Left cardiac atrium (tissue), 4 donors: ENCODE measurements at places on chromosomes 7 and 10. TPM values are rescaled to one million over a fixed set of nuclear protein-coding genes. Genes with fewer than 3 reads are reported as not detected.

The NPSR1 gene
- total RNA-seq = not detected

The RARRES2 gene
- total RNA-seq = 178 TPM

The ACSL5 gene
- total RNA-seq = 14.4 TPM

The ZNF425 gene
- 0.79 TPM for total RNA-seq

The ABCB1 gene
- total RNA-seq = 5.9 TPM

The MGMT gene
- 10.1 TPM for total RNA-seq

The GPR146 gene
- total RNA-seq = 9.0 TPM

The PLXNA4 gene
- total RNA-seq = 30.1 TPM

DNA sequence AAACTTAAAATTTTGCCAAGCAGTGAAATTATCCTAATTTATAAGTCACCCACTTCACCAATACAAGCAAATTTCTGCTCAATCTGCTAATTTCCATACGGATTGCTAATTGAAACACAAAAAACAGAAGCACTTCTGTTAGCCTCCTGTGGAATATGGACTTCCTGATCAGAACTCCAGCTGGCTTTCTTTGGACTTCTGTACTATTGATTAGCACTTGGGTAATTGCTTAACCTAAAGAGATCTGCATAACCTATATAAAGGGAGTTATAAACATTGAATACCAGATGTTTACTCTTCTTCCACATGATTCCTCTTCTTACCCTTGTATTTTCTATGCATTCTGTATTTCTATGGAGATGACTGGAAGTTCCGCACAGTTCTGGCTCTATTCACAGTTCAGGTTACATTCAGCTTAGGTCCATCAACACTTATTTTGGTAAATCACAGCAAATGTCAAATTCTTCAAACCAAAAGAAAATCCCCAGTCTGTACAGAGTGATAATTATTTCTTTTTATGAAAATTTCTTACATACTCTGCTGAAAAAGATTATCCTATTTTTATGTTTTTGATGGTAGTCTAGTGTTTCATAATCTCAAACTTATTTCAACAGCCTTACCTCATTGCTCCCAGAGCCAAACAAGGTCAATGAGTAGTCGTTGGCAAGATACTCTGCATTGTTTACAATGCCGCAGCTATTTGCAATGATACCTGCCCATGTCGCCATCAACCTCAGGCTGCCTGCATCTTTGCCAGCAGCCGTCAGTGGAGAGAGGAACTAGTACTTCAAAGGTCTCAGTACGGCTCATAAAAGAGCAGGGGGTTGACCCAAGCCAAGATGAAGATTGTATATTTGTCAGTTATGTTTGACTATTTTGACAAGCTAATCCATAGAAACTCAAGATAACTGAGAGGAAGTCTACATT is 225.6 kb downstream of the AHR start:
- DNase-seq = no peak

DNA sequence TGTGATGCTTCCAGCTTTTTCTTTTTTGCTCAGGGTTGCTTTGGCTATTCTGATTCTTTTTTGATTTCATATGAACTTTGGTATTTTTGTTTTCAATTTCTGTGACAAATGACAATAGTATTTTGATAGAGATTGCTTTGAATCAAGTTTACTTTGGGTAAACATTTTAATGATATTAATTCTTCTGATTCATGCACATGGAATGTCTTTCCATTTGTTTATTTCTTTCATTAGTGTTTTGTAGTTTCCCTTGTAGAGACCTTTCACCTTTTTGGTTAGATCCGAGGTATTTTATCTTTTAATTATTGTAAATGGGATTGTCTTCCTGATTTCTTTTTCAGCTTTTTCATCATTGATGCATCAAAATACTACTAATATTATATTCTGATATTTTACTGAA is 93.2 kb downstream of the LANCL2 start:
- no peak for DNase-seq

DNA sequence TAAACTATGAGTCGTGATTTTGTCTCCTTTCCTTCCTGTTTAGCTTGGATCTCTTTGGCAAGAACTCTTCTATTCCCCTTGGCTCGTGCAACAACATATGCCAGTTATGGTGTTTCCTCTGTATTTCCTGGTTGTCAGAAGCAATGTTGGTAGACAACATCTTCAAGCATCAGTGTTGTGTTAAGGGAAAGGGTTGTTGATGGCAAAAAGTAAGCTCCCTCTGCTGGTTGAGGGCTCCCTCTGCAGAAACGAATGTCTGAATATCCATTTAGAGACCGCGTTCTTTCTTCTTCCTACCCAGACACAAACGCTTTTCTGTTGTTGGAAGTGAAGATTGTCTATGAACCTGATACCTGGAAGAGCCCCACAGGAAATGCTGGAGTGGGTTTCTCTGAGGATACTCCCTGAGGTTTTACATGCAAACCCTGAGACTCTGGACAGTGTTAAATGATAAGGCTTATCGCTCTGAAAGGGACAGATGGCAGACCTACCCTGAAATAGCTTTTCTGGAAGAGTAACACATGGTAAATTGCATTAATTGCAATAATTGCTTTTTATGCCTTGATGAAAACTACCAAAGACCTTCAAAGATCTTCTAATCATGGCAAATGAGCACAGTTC is 23.5 kb upstream of the C1QL3 start:
- no peak for DNase-seq

DNA sequence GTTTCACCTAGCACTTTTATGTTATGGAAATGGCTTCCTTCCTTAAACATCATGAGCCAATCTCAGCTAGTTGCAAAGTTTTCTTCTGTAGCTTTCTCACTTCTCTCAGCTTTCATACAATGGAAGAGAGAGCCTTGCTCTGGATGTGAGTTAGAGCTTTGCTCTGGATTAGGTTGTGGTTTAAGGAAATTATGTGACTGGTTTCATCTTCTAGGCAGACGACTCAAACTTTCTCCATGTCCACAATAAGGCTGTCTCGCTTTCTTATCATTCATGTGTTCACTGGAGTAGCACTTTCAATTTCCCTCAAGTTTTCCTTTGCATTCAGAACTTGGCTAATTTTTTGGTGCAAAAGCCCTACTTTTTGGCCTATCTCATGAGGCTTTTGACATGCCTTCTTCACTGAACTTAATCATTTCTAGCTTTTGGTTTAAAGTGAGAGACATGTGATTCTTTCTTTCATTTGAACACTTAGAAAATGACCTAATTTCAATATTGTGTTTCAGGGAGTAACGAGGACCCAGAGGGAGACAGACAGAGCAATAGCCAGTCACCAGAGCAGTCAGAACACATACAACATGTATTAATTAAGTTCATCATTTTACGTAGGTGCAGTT is 49.8 kb downstream of the CNOT4 start:
- DNase-seq = no peak

GRCh38 chr10:944034-944831 is 12.7 kb upstream of the LARP4B start:
- DNase-seq = peak; percentile 77

DNA sequence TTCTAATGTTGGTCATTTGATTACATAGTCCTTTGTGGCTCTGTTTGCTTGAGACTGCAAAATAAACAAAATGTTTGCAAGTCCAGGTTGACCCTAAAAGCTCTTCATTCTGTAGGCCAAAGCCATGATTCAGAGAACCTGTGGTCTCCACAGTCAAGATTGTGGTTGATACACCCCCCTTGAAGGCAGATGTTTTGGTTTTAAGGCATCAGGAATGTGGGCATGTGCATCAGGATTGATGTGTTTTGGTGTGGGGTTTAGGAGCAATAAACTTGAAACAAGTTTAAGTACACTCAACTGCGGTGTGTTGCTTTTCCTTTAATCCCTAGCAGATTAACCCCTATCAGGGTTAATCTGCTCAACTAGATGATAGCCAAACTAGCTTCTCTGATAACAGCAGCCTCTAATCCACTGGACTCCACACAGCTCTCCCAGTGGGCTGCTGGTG is 379.1 kb upstream of the GALNT17 start:
- DNase-seq = no peak

DNA sequence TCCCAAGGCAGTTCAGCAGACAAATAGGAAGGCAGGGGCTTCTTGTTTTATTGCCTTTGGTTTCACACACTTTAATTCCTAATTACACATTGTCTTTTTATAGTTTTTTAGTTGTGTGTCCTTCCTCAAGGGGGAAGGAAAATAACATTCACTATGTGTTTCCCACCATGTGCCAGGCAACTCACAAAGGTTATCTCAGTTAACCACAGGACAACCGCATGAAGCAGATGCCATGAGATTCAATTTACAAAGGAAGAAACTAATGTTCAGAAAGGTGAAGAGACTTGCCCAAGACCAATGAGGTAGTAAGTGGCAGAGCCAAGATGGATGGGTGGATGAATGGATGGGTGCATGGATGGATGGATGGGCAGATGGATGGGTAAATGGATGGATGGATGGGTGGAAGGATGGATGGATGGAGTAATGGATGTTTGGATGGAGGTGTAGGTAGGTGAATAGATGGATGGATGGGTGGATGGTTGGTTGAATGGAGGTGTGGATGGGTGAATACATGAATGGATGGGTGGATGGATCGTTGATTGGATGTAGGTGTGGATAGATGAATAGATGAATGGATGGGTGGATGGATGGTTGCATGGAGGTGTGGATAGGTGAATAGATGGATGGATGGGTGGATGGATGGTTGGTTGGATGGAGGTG is 77.9 kb downstream of the ARHGAP22 start:
- DNase-seq = no peak

GRCh38 chr10:88411772-88412349 is 171.3 kb downstream of the RNLS start:
- DNase-seq = no peak

GRCh38 chr7:112370436-112370835 is 79.8 kb upstream of the IFRD1 start:
- DNase-seq = no peak

DNA sequence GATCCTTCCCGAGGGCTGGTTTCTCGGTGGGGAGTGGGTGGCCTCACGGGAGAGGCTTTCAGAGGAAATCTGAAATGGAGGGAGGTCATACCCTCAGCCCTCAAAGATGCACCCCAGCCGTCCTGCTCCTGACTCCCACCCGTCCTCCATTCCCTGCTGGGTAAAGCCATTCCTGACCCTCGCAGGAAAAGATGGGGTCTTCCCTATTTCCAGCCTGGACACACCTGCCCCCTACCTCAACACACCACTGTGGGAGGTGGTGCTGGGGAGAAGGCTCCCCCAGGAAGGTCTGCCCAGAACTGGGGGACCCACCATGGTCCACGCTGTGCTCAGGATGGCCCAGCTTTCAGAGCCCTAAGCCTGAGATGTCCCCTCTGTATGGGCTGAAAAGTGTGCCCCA is 86.9 kb downstream of the CHST15 start:
- no peak for DNase-seq

GRCh38 chr7:26603631-26604030 is 260.8 kb downstream of the SKAP2 start:
- DNase-seq = no peak

DNA sequence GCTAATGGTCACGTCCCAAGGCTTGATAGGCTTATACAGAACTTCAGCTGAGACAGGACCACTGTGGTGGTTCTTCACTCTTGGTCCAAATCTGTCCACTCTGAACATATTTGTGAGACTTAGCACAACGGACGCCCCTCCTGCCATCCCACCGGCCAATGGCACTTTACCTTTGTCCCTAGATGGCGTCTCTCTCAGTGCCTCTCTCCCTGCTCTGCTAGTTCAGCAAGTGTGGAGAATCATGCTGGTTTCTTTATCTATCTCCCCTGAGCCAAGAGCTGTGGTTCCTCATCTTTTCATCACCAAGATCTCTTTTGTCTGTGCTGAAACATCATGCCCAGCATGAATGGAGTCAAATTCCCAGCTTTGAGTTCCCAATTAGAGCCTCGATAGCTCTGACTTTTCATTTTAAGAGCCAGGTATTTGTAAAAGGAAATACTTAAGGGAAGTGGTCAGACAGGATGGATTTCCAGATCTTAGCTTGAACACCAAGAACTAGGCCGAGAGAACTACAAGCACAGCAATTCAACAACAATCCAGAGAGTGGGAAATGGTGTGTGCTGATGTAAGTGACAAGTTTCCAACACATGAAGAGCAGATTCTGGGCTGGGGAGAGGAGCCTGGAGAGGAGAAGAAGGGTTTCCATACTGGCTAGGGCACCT is 69.5 kb downstream of the ZNF800 start:
- no peak for DNase-seq

GRCh38 chr7:149873074-149873969 is at the start of gene ATP6V0E2:
Gene ATP6V0E2 (plus strand): TSS chr7:149873969. CDS start chr7:149874066, 97 bp downstream.
- peak; percentile 98 for DNase-seq

DNA sequence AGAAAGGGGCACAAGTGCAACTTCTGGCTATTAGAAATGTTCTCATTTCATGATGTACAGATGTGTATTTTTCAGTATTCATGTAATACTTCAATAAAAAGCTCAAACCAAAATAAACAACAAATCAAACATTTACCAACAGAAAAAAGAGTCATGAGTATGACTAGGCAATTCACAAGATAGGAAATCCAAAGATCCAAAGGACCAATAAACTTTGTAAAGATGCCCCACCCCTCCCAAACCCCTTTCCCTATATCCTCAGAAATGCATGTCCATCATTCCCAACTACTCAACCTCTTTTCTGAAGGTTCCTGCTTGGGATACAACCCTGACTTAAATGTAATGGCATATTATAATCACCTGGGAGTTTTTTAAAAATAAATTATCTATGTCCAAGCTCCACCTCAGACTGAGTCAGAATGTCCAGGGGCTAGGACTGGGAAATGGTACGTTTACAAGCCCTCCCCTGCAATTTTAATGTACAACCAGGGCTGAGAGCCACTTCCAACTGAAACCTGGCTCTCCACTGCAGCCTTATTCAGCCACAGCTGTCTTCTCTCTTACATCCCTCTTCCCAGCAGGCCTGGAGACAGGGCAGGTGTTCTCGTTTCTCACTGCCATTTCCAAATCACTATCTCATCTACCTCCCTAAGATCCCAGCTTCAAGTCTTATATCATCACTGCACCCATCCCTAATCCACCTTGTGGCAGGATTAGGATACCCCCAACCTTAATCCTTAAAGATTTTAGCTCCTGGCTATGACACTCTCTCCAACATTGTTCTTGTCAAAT is 36.5 kb downstream of the COA1 start:
- DNase-seq = no peak

GRCh38 chr10:126243971-126244370 is 144.3 kb downstream of the ADAM12 start:
- DNase-seq = no peak

DNA sequence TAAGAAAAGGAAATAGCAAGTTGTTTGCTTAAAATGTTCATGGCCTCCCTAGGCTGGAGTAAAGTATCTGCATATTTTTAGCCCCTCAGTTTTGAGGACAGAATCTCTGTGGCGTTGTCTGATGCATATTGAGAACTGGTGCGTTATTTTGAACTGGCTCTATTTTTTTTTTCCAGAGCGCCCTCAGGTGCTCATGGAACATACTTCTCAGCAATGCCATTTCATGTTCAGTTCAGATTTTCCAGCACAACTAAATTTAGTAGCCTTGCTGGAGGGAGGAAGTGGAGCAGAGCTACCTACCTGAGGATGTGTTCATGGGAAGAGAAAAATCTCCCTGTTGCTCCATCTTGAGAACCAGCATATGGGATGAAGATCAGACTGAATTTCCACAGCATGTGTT is 870.5 kb downstream of the LRMDA start:
- DNase-seq = no peak

DNA sequence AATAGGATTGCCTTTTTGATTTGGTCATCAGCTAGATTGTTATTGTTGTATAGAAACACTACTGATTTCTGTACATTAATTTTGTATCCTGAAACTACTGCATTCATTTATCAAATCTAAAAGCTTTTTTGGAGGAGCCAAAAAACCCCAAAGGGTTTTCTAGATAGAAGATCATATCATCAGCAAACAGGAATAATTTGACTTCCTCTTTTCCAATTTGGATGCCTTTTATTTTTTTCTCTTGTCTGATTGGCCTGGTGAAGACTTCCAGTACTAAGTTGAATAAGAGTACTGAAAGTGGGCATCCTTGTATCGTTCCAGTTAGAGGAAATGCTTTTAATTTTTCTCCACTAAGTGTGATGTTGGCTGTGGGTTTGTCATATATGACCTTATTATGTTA is 10.6 kb upstream of the ENTPD7 start:
- DNase-seq = no peak
